Stimulated activated CD4-positive, alpha-beta T cell treated with anti-CD3 and anti-CD28 coated beads, TNF-alpha, amount 100 ng/mL, for 48 hours (primary cell): ENCODE measurements at places on chromosomes 2 and 18.

GRCh38 chr2:225600444-225600843 is 200.9 kb downstream of the NYAP2 start:
- no peak for DNase-seq

GRCh38 chr18:41036346-41036745 is 918.7 kb upstream of the PIK3C3 start:
- DNase-seq, result no peak

- no peak for DNase-seq
These were observed 643 bp downstream of the PLCL1 start for GRCh38 chr2:197804758-197805714.

DNA sequence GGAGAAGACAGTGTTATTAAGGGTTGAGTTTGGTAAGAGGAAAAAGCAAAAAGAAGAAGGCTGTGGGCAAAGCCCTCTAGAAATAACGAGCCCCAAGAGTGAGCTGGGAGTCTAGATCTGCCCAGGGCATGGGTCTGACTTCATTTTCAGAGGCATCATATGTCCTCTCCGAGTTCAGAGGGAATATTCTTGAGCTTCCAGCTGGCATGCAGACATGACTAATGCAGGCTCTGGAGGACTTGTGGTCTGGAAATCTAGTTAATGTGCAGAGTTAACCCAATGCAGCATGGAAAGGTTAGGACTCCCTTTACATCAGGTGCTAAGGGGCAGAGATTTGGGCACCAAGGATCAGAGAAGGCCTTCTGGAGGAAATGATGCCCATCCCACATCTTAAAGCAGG is 7.3 kb downstream of the ACMSD start:
- no peak for DNase-seq
